ENCODE measurements at places on chromosomes 11 and 22. TPM values are rescaled to one million over a fixed set of nuclear protein-coding genes. Genes with fewer than 3 reads are reported as not detected.

The OR52D1 gene
- not detected for total RNA-seq

The BDNF gene
- total RNA-seq, result 0.02 TPM

The CTR9 gene
- total RNA-seq, result 35.9 TPM

The OR51B4 gene
- total RNA-seq, result 0.22 TPM

- DNase-seq, result peak; percentile 59
These were observed 58.2 kb downstream of the RRAS2 start for GRCh38 chr11:14300661-14301304.

- no peak for DNase-seq
These were observed 510.6 kb upstream of the RAG2 start for GRCh38 chr11:37108436-37109285.

DNA sequence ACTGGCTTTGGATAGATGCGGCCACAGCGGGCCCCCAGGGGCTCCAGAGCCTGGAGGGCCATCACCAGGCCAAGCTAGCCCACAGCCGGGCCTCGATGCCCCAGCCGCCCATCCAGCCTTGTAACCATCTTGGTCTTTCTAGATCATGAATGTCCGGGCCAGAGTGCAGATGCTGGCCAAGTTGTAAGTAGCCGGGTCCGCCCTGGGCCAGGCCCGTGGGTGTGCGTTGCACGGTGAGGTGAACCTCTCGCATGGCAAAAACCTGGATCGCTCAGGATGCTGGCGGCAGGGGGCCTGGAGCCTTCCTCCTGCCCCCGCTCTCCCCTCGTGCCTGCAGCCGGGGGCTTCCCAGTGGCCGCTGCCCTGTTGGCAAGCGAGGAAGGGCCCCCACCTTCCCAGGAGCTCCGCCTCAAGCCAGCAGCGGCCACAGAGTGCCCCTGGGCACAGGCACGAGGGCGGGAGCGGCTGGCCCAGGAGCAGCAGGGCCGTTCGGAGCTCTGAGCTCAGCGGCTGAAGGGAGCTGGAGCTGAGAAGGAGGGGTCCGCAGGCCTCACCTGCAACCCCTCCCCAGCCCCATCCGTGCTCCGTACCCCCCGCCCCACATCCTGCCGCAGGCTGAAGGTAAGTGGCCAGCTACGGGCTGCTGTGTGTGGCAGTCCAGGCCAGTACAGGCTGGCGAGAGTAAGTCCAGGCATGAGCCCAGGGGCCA, 10.9 kb upstream of the MRPL23 start:
- no peak for DNase-seq

DNA sequence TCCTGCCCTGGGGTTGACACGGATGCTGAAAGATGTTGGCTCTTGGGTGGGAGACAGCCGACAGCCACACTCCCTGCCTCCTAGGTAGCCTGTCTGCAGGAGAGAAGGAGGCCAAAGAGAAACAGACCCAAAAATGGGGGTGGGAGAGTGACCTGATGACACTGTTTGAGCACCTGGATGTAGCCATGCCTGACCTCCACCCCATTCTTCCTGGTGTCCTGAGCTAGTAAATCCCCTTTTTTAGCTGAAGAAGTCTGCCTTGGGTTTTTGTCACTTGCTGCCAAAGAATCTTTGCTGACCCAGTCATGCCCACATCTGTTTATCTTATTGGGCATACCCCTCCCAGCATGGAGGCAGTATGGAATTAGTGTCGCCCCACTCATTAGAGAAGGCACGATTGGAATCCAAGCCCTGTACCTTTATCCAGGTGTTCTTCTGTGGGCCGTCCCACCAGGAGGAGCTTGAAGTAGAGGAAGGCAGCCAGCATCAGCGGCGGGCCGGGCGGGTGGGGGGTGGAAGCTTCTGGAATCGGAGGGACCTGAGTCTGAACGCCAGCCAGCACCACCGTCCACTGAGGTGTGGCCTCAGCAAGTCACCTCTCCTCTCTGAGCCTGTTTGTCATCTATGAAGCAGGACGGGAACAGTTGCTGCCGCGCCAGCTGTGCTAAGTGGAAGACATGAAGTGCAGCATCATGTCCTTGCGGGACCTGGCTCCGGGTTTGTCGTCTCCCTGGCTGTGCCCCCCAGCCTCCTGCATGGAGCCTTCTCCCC, 37.8 kb downstream of the IGHMBP2 start:
- no peak for DNase-seq

DNA sequence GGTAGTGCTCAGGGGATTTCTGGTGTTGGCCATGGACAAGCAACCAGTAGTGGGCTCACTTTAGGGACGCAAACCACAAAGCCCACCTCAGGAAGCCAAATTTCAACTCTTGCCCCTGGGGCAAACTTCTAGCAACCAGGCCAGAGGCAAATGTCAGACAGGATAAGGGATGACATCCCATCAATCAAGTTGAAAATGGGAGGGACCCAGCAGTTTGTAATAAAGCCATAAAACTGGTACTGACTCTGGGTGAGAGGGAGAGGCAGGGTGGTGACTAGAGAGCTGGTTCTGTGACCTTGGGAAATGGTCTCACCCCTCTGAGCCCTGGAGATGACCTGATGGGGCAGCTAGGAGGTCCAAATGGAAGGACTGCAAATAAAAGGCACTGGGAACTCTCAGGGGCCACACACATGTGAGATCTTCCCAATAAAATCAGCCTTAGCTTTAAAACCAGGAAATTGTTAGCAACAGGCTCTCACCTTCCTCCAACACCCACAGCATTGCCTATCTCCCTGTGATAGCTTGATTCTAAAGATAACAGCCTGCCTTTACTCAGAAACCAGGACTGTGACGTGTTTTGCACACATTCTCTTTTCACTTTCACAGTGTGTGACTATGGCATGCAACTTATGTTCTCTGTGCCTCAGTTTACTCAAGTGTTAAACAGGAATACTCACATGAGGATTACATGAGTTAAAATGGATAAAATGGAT, 6.4 kb upstream of the TBC1D10A start:
- DNase-seq, result no peak

DNA sequence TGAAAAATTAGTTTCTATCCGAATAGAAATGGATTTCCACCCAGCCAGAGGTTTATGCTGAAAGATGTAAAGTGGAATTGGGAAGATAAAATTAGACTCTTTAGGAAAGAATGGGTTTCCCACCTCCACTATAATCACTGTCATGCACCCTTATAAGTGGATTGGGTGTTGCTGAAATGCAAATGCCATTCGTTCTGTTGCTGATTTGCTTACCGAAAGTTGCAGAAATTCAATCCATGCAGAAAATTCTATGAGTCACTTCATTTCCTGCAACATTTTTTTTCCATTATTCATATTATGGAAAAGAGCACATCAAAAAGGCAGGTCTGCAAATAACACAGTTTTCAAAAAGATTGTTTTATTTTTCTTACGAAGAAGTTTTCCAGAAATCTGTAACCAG, 65.6 kb downstream of the LDLRAD3 start:
- no peak for DNase-seq

DNA sequence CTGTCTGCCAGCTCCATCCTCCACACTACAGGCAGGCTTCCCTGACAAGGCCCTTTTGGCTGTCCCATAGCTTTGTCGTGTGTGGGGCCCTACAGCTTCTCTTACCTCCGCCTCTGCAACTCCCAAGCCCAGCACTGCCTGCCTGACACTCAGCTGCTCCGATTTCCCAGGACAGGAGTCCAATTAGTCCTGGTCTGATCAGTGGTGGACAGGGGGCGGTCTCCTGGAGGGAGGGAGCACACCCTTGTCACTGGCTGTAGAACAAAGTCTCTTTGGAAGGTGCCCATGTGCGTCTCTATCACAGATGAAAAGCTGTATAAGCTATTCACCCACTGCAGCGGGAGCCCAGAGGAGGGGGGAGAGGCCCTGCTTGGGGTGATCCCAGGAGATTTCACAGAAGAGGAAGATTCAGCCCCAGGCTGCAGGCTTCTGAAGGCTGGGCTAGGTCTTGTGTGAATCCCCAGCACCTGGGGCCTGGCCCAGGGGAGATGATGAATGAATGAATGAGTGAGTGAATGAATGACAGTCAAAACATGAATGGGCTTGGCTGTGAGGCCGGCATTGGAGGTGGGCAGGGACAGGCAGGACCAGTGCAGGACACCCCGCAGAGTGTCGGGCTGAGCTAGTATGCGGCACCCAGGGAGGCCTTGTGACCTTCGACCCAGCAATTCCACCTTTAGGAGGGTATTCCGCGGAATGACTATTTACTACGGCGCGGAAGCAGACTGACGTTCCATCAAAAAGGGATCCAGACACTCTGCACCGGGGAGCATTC, 142.4 kb downstream of the CACNA1I start:
- DNase-seq, result no peak

GRCh38 chr11:119284344-119285157, 32.4 kb downstream of the MCAM start:
- DNase-seq, result peak; percentile 34

- peak; percentile 51 for DNase-seq
These were observed 7.9 kb downstream of the MRPL16 start for GRCh38 chr11:59802639-59803176.

All from HepG2 (cell line).